ENCODE measurements at places on chromosomes 13 and 19.

- DNase-seq, result no peak
Measured at GRCh38 chr13:28349907-28350654, 144.8 kb downstream of the FLT1 start.

DNA sequence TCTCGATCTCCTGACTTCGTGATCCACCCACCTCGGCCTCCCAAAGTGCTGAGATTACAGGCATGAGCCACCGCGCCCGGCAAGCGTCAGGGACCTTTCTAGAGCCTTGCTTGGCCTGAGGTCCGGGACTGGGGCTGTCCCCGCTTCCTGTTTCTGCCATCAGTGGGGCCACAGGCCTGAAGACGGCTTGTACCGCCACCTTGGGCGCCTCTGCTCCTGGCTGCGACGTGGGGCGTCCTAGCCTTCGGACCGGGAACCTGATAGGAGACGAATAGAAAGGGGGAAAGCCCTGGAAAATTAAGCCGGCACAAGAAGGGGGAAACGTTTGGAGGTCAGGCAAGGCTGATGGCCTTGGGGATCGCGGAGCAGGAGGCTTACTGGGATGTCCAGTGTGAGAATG, 35.1 kb downstream of the RNF6 start:
- no peak for DNase-seq

- DNase-seq, result no peak
Measured at GRCh38 chr13:60311527-60311926, 85.5 kb upstream of the TDRD3 start.

- no peak for DNase-seq
Measured at GRCh38 chr19:28867978-28868377, 345.0 kb downstream of the UQCRFS1 start.

All from hematopoietic multipotent progenitor cell (in vitro differentiated cells).